Endothelial cell of umbilical vein (primary cell): ENCODE measurements at places on chromosomes 5 and 9. TPM values are rescaled to one million over a fixed set of nuclear protein-coding genes. Genes with fewer than 3 reads are reported as not detected.
A peak's percentile ranks its signal among the peaks of the same experiment; 100 is the strongest.

- no peaks in the 10 kb centered on the region for H3K4me1 ChIP-seq
- no peak for DNase-seq
- H3K27me3 ChIP-seq, result no peaks in the 10 kb centered on the region
- H3K4me3 ChIP-seq, result no peak overlapping the region
- H3K36me3 ChIP-seq, result peaks cover 37% of the 10 kb centered on the region
Measured at GRCh38 chr9:111572950-111573604, 26.4 kb downstream of the PTGR1 start.

Gene DNAJA1
- 53.4 and 72.9 TPM in 2 replicates for polyA plus RNA-seq

- no peaks in the 10 kb centered on the region for H3K4me1 ChIP-seq
- no peak overlapping the region for H3K4me3 ChIP-seq
- no peaks in the 10 kb centered on the region for H3K27me3 ChIP-seq
- peak; percentile 14 for DNase-seq
- peaks cover 2% of the 10 kb centered on the region for H3K36me3 ChIP-seq
- no peak overlapping the region for H3K27ac ChIP-seq
Measured at GRCh38 chr9:5895782-5896181, 5.1 kb downstream of the MLANA start.

GRCh38 chr5:128378196-128378595 is 159.8 kb downstream of the FBN2 start:
- H3K4me1 ChIP-seq, result no peaks in the 10 kb centered on the region
- DNase-seq, result no peak
- no peak overlapping the region for H3K4me3 ChIP-seq
- no peaks in the 10 kb centered on the region for H3K27me3 ChIP-seq
- H3K27ac ChIP-seq, result no peak overlapping the region

GRCh38 chr5:160281275-160281674 is 31.1 kb downstream of the CCNJL start:
- no peak overlapping the region for H3K4me3 ChIP-seq
- H3K27me3 ChIP-seq, result no peaks in the 10 kb centered on the region
- no peak for DNase-seq
- peaks cover 11% of the 10 kb centered on the region for H3K4me1 ChIP-seq

Gene ANKRD18B
- 0.92 and 1.4 TPM in 2 replicates for polyA plus RNA-seq

DNA sequence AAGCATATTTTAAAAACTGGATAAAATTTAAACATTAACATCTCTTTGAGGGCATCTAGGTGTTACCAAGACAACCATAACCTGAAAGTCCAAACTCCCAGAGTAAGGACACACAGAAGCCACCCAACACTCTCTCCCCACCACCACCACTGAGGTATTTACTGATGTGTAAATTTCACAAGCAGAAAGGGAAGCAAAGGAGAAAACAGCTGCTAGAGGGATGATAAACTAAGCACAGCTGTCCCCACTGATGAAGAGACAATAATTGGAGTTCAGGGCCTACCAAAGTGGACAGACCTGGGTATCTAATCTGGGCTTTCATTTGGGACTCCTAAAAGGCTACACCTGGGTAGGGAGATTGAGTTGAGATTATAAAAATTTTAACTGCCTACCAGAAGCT is 63.6 kb downstream of the FRMD3 start:
- H3K27ac ChIP-seq, result no peak overlapping the region
- no peak for DNase-seq
- H3K4me1 ChIP-seq, result peaks cover 5% of the 10 kb centered on the region
- H3K4me3 ChIP-seq, result no peak overlapping the region
- no peaks in the 10 kb centered on the region for H3K36me3 ChIP-seq

DNA sequence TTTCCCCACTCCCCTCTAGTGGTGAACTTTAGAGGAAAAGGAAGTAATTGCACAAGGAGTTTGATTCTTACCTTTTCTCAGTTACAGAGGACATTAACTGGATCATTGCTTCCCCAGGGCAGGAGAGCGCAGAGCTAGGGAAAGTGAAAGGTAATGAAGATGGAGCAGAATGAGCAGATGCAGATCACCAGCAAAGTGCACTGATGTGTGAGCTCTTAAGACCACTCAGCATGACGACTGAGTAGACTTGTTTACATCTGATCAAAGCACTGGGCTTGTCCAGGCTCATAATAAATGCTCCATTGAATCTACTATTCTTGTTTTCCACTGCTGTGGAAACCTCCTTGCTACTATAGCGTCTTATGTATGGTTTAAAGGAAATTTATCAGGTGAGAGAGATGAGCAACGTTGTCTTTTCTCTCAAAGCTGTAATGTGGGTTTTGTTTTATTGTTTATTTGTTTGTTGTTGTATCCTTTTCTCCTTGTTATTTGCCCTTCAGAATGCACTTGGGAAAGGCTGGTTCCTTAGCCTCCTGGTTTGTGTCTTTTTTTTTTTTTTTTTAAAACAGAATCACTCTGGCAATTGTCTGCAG is 25.3 kb downstream of the SLC22A5 start:
- no peak for DNase-seq
- no peak overlapping the region for H3K27ac ChIP-seq
- H3K27me3 ChIP-seq, result no peaks in the 10 kb centered on the region
- H3K36me3 ChIP-seq, result no peaks in the 10 kb centered on the region

Gene TAF11L12
- not detected in 2 replicates for polyA plus RNA-seq

GRCh38 chr9:104388071-104388470 is 116.0 kb upstream of the OR13F1 start:
- no peak for DNase-seq
- no peak overlapping the region for H3K4me3 ChIP-seq
- H3K4me1 ChIP-seq, result no peaks in the 10 kb centered on the region
- H3K27ac ChIP-seq, result no peak overlapping the region

DNA sequence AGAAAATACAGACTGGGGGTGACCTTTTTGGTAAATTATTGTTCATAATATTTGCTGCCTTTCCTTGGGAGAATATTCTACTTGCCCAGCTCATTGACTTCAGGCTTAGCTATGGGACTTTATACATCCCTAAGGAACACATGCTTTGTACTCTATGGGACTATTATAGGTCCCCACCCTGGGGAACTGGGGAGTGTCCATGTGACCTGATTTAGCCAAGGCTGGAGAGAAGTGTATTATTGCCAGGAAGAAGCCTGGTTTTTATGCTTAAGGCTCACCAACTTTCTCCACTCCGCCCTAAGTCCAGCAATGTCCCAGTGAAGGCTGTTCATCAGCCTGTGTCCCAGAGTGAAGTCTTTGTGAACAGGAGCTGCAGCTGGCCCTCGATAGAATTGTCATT is 16.6 kb upstream of the DRD1 start:
- H3K4me3 ChIP-seq, result no peak overlapping the region
- no peak overlapping the region for H3K27ac ChIP-seq
- no peak for DNase-seq
- no peaks in the 10 kb centered on the region for H3K4me1 ChIP-seq
- H3K36me3 ChIP-seq, result no peaks in the 10 kb centered on the region

- no peak overlapping the region for H3K27ac ChIP-seq
- H3K4me3 ChIP-seq, result no peak overlapping the region
Measured at GRCh38 chr5:75616971-75617621, 5.8 kb downstream of the ANKDD1B start.

DNA sequence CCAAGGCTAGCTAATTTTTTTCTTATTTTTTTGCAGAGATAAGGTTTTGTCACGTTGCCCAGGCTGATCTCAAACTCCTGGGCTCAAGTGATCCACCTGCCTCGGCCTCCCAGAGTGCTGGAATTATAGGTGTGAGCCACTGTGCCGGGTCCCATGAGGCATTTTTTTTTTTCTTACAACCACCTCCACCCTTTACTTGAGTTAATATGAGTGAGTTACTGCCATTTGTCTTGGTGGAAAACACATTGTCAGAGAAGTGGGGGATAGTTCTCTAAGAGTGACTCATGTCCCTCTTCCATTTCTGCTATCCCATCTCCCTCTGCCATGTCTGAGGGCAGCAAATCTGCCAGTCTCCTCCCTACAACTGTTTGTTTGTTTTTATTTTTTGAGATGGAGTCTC is 163.4 kb upstream of the CLINT1 start:
- no peak overlapping the region for H3K27ac ChIP-seq
- no peaks in the 10 kb centered on the region for H3K27me3 ChIP-seq
- H3K36me3 ChIP-seq, result no peaks in the 10 kb centered on the region
- no peak overlapping the region for H3K4me3 ChIP-seq
- no peaks in the 10 kb centered on the region for H3K4me1 ChIP-seq

Gene CD74
- polyA plus RNA-seq, result 0.56 and 0.62 TPM in 2 replicates

Gene SH3TC2
- 0.81 and 0.91 TPM in 2 replicates for polyA plus RNA-seq

DNA sequence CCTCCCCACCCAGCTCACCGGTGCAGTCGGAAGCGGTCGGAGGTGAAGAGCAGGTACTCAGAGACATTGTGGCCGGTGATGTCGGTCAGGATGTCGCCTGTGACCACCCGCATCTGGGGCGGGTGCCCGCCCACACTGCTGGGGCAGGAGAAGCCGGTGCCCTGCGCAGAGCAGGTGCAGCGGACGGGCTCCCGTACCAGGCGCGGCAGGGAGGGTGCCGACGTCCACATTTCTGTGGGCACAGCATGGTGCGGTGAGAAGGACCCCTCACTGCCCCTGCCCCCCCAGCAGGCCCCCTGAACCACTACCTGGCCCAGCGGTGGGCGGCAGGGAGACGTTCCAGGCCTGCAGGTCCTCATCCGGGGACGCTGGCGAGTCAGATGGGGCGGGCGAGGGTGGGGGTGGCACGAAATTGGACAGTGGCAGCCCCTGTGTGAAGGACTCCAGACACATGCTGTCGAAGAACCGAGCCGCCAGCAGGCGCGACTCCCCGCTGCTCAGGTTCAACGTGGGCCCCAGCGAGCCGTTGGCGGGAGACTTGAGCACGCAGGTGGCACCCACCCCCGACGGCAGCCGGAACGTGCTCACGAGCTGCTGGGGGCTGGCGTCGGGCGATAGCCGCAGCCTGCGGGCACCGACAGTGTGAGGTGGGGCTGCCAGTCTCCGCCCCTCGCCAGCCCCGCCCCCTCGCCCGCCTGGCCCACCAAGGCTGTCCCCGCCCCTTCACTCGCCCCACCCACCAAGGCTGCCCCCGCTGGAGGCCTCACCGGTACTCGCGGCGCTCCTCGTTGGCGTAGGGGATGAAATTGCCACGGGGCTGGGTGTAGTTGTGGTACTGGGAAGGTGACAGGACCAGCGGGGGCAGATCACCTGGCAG is 15.1 kb downstream of the ABCA2 start:
- no peaks in the 10 kb centered on the region for H3K36me3 ChIP-seq
- no peaks in the 10 kb centered on the region for H3K27me3 ChIP-seq
- H3K27ac ChIP-seq, result no peak overlapping the region
- H3K4me1 ChIP-seq, result no peaks in the 10 kb centered on the region

- no peaks in the 10 kb centered on the region for H3K36me3 ChIP-seq
- peak; percentile 91 for DNase-seq
- peaks cover 47% of the 10 kb centered on the region for H3K4me1 ChIP-seq
- peak overlapping the region; percentile 10 for H3K27ac ChIP-seq
- no peak overlapping the region for H3K4me3 ChIP-seq
Measured at GRCh38 chr9:124220946-124221451, 36.8 kb upstream of the NEK6 start.

Gene FGF18
- 0.04 and 0.13 TPM in 2 replicates for polyA plus RNA-seq

DNA sequence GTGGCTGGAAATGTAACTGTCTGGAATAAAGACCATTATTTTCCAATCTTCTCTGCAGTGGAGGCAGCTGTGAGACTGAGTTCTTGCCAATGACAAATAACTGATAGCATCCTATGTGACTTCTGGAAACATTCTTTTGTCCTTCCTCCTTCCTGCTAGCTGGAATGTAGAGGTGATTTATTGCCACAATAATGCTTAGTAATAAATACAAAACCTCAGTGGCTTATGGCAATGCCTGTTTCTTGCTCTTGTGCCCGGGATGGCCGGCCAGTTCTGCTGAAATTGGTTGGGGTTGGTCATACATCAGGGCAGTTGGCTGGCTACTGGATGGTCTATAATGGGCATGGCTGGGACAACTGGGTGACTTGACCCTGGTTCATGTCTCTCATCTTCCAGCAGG is 12.2 kb upstream of the TEX48 start:
- peaks cover 8% of the 10 kb centered on the region for H3K4me1 ChIP-seq
- no peak for DNase-seq

- H3K4me1 ChIP-seq, result no peaks in the 10 kb centered on the region
- no peaks in the 10 kb centered on the region for H3K36me3 ChIP-seq
- DNase-seq, result no peak
- no peak overlapping the region for H3K4me3 ChIP-seq
Measured at GRCh38 chr5:41893074-41893851, 10.9 kb upstream of the RIMOC1 start.

Gene FOXD4L5
- polyA plus RNA-seq, result not detected in 2 replicates

Gene TARS1
- 32.0 and 39.1 TPM in 2 replicates for polyA plus RNA-seq

- no peaks in the 10 kb centered on the region for H3K36me3 ChIP-seq
- no peaks in the 10 kb centered on the region for H3K4me1 ChIP-seq
- no peaks in the 10 kb centered on the region for H3K27me3 ChIP-seq
- H3K4me3 ChIP-seq, result no peak overlapping the region
- no peak overlapping the region for H3K27ac ChIP-seq
Measured at GRCh38 chr5:120624021-120624563, 160.0 kb downstream of the PRR16 start.

Gene CCIN
- polyA plus RNA-seq, result 1.1 and 1.2 TPM in 2 replicates

Gene SHC3
- polyA plus RNA-seq, result 1.0 and 1.1 TPM in 2 replicates

DNA sequence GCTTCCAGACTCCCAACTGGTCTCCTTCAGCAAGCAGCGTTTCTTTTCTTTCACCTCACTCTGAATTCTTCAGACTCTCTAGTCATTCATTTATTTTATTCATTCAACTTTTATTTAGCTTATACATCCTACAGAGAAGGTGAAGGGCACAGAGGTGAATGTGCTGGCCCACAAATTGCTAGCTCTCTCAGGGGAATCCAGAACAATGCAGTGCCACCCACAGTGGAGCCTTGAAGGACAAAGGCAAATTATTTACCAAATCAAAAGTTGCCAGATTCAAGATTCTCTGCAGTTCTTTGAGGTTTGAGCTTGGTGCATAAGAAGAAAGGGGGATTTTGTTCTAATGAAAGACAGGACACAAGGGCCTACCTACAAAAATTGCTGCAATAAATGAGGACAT is 29.7 kb downstream of the GRIA1 start:
- H3K4me1 ChIP-seq, result no peaks in the 10 kb centered on the region
- DNase-seq, result no peak
- no peaks in the 10 kb centered on the region for H3K27me3 ChIP-seq
- no peak overlapping the region for H3K27ac ChIP-seq

GRCh38 chr5:112159435-112159834 is 259.6 kb downstream of the EPB41L4A start:
- peaks cover 17% of the 10 kb centered on the region for H3K4me1 ChIP-seq
- peaks cover 4% of the 10 kb centered on the region for H3K27me3 ChIP-seq

GRCh38 chr5:120895660-120896059 is 431.6 kb downstream of the PRR16 start:
- no peaks in the 10 kb centered on the region for H3K4me1 ChIP-seq
- no peaks in the 10 kb centered on the region for H3K36me3 ChIP-seq
- no peak overlapping the region for H3K27ac ChIP-seq
- no peak for DNase-seq
- no peaks in the 10 kb centered on the region for H3K27me3 ChIP-seq

Gene DOK3
- 4.8 and 5.1 TPM in 2 replicates for polyA plus RNA-seq

Gene MRPL50
- 5.1 and 5.7 TPM in 2 replicates for polyA plus RNA-seq

- no peak for DNase-seq
- H3K27me3 ChIP-seq, result no peaks in the 10 kb centered on the region
- H3K36me3 ChIP-seq, result no peaks in the 10 kb centered on the region
- no peaks in the 10 kb centered on the region for H3K4me1 ChIP-seq
Measured at GRCh38 chr9:134916161-134916665, 1.5 kb downstream of the FCN1 start.
